ENCODE measurements at places on chromosomes 5 and 9.

GRCh38 chr9:2125906-2126305 lies 110.8 kb downstream of the SMARCA2 start:
- no peak for DNase-seq

- DNase-seq: no peak
These were observed 342.6 kb downstream of the DMAC1 start for GRCh38 chr9:7456793-7457530.

DNA sequence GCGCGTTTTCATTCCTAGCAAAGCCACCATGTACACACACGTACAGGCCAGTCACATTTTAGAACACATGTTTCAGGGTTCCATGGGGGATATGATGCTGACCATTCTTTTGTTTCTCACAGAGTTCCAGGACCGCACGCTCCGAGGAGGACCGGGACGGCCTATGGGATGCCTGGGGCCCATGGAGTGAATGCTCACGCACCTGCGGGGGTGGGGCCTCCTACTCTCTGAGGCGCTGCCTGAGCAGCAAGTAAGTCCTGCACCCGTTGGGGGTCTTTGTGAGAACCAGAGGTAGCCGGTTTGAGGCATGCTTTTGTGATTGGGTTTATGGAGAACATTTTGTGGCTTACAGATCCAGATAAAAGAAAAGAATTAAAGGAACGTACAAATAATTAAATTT lies 30.8 kb downstream of the ADAMTSL1 start:
- no peak for DNase-seq

GRCh38 chr5:68798877-68799843 lies 294.7 kb upstream of the SLC30A5 start:
- DNase-seq: no peak

GRCh38 chr5:107821288-107821687 lies 150.6 kb upstream of the EFNA5 start:
- DNase-seq: no peak

DNA sequence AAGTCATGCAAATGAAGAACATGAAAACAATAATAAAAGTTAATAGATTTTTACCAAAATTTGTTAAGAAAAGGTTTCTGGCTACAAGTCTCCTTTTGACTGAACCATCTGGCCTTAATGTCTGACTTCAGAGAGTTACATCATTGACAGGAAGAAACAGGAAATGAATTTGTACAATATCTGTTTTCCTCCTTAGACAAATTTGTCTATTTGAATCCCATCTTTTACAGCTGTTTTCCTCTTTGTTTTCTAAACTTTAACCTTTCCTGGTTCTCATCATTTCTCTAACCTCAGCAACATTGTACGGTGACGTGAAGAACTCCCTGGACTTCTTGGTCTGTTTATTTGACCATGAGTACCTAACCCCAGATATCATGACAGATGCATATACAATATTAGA lies 567.5 kb upstream of the RIOK2 start:
- peak; percentile 11 for DNase-seq

DNA sequence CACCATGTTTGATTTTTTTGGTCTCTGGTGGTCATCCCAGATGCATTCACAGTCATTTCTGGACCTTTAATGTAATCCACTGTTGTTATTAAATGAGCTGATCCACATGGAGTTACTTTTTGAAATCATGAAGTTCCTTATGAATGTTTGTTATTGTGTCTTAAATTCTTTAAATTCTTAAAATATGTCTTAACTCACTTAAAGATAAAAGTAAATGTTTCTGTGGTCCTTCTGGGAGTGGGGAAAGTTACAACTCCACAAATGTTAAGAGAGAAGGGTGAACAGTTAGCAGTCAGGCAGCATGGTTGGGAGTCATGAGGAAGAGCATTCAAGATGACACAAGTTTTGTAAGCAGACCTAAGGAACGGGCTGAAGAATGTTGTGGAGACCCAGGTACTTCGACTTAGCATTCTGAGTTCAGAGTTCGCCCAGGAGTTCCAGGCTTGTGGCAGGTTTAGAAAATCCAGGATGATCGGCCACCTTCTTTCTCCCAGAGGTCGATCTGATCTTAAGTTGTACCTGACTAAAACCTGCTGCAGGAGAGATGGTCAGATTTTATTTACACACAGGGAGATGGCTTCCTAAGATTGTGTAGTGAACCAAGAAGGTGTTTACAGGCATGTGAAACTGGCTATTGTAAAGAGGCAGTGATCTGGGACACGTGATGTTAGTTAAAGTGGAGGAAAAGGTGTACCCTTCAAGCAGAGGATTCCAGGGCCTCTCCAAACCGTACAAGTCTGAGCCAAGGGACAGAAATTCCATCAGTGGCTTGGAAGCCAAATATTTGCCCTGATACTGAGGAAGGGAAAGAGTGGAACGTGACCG lies 17.2 kb downstream of the SLC1A1 start:
- no peak for DNase-seq

DNA sequence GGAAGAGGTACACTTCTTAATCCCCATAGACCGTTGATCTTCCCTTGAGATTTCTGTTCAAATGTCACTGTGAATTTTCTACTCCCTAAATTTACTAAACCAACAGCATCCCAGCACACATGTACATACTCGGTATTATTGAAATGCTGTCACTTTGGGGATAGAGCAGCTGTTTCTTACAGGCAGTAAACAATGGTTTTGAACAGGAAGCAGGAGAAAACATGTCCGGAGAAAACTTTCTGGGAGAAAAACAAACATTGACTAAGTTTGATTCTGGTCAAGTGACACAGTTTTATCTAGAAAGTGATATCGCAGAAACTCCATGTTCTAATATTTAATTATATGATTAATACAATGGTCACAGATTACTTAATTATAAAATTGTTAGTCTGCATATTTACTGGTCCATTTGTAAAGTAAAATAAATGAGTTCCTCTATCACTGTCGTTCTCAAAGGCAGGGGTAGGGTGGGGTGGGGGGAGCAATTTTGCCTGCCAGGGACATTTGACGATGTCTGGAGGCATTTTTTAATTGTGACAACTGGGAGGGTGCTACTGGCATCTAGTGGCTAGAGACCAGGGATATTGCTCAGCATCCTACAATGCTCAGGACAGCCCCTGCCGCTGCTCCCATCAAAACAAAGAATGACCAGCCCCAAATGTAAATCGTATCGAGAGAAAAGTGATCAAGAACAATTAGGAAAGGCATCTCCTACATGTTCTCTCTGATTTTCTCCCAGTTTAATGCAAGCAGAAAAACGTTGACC lies 12.2 kb downstream of the TAS2R1 start:
- no peak for DNase-seq

DNA sequence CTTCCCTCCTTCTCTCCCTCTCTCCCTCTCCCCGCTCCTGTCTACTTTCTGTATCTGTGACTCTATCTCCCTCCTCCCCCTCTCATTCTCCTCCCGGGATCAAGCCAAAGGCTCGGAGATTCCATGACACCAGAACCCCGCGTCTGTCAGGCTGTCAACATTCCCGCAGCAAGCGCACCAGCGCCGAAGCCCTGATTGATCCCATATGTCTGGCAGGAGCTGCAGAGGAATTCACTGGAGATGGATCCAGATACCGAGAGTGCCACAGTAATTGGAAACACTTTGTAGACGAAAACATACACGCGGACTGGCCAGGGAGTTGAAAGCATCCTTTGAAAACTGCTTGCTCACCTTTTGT lies 300 bp upstream of the SVEP1 start:
- peak; percentile 58 for DNase-seq

- peak; percentile 56 for DNase-seq
These were observed 372.8 kb upstream of the PIK3R1 start for GRCh38 chr5:67842806-67843205.

DNA sequence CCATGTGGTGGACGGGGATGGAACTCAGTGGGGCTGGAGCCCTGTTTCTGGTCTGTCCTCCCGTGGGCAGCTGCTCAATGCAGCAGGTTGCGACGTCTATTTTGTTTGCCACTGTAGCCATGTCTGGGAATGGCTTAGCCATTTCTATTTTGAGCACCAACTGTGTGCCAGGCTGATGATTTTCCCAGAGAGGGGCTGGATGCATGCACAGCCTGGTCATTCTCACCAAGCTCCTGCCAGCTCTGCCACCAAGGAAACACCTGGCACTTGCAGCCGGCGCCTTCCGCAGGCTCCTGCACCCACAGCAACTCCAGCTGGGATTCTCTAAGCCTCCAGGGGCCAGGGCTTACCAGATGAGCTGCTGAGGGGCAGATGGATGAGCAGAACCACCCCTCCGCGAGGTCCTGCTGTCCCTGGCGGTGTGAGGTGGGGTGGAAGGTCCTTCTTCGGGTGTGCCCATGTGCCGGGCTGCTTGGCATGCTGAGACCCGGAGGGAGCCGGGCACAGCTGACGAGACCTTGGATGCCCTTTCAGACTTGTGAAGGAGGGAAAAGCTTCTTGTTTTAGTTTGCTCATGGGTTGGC lies 151.2 kb downstream of the RXRA start:
- no peak for DNase-seq

GRCh38 chr5:155885199-155885598 lies 441.8 kb upstream of the SGCD start:
- DNase-seq: no peak

DNA sequence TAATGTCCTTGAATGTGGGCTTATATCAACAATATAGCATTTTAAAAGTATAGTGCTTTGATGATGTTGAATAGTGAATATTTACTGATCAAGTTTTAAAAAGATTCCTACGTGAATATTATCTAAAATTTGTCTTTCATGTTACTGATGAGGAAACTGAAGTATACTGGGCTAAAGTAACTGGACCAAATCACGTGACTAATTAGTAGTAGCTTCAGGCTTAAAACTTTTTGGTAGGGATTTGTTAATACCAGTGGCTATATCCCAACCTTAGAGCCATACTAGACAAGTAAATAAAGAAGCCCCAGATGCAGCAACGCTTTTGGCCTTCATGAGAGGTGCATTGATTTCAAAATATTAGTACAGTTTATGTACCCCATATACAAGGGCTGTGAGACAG lies 152.1 kb upstream of the EDIL3 start:
- no peak for DNase-seq

DNA sequence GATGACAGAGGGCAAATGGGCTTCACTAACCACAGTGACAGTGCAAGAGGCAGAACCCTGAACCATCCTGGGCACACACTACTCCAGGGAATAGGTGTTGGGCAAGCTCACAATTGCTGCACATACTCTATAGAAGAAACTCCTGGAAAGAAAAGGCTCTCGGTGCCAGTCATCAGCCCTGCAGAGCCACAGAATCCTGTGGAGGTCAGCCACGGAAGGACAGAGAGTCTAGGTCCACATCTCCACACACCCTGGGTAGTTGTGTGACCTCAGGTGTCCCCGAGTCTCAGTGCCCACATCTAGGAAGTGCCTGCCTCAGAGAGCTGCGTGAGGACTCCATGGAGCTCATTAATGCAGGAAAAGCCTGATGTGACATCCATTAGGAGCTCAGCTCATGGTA lies 16.0 kb upstream of the ANGPTL2 start:
- no peak for DNase-seq

- peak; percentile 84 for DNase-seq
These were observed 243.8 kb downstream of the BNC2 start for GRCh38 chr9:16626577-16627130.

DNA sequence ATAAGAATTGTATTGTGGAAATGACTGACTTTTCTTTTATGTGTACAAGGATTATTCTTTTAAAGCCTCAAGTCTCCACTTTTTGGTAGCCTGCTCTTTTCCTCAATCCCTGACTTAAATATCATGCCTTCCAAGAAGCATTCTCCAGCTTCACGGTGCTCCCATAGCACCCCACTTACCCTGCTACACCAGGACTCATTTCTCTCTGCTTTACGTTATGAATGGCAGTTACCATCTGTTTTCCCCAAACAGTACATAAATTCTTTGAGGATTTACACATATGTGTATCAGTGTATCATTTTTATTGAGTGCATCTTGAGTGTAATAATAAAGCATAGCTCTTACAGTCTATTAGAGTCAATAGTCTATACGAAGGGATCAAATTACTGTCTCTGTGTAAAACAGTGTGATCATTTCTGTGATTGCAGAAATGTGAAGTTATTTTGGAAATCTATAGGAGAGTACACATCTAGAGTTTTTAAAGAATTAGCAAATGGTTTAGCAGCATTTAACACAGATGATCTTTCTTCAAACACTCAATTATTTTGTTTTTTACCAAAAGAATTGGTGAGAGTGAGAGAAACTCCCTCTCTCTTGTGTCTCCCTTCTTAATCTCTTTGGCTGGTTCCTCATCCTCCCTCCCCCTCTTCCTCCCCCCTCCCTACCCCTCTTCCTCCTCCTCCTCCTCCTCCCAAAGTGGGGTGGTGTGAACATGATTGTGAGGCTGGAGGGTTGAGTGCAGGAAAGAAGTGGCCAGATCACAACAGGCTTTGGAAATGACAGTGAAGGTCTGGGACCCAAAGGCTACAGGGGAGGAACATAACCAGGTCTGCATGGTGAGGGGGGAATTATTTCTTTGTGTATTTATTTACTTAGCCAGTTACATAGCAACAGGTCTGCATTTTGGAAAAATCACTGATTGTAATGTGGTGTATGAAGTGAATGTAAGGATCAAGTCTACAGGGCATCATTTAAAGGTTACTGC lies 27.6 kb upstream of the ECM2 start:
- DNase-seq: no peak
